ENCODE measurements at places on chromosomes 3 and 15.

- DNase-seq: no peak
Observed at GRCh38 chr3:50610992-50611463, 546 bp downstream of the CISH start.

- DNase-seq: no peak
Observed at GRCh38 chr3:57230006-57230405, 2.5 kb downstream of the APPL1 start.

GRCh38 chr15:89017370-89018066 lies 70.7 kb upstream of the ABHD2 start:
- peak; percentile 71 for DNase-seq

GRCh38 chr3:140015741-140016140 lies 80.8 kb downstream of the CLSTN2 start:
- DNase-seq: no peak

- DNase-seq: no peak
Observed at GRCh38 chr3:72145506-72146380, 360.8 kb upstream of the PROK2 start.

DNA sequence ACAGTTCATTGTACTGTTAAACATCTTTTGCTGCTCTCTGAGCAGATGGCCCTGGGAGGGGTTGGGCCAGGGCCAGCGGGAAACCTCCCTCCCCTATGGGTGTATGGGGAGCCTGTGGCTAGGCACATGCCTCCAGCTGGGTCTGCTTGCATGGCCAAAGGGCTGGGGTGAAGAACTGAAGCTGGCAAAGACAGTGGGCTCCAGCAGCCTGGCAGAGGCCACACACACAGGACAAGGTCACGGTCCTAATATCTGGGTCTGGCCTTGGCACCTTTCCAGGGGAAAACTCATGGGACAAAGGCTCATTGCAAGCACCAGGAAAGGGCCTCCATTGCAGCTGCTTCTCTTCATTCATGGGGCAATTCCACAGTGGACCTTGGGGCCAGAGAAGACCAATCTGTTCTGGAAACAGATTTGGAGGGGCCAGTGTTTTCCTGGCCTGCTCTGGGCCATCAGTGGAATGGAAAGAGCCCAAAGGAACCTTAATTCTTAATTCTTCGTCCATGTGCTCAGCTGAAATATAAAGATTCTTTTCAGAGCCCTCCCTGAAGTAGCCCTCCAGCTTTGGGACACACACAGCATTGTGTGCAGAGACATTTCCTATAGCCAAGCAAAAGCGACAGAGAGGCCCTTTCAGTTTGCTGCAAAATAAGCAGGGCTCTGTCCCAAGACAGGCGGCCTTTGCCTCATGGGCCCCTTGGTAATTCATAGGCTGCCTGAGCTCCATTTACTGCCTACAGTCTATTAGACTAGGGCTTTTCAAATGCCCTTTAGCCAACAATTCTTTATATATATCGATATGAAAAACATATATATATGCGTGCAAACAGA lies 11.3 kb upstream of the LIMD1 start:
- no peak for DNase-seq

GRCh38 chr15:55241891-55242290 lies 45.1 kb upstream of the RSL24D1 start:
- DNase-seq: no peak

DNA sequence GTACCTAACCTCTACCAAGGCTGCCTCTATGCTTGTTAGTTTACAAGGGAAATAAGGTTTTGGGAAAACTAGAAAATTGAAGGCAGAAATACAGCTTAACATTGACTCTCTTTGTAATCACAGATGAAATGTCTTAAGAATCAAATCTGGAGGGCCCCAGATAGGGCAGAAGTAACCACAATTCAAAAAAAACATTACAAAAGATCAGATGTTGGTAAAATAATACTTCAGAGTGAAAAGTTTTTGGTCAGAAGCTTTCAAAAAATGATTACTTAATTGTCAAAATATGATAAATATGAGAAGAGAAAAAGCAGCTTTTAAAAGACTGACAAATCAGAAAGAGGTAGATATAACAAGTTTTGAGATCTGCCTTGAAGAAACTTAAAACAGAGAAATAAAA lies 425.1 kb upstream of the NECTIN3 start:
- DNase-seq: no peak

GRCh38 chr3:177676947-177677587 lies 479.8 kb upstream of the TBL1XR1 start:
- no peak for DNase-seq

- no peak for DNase-seq
Observed at GRCh38 chr3:78986416-78987101, 781.2 kb downstream of the ROBO1 start.

DNA sequence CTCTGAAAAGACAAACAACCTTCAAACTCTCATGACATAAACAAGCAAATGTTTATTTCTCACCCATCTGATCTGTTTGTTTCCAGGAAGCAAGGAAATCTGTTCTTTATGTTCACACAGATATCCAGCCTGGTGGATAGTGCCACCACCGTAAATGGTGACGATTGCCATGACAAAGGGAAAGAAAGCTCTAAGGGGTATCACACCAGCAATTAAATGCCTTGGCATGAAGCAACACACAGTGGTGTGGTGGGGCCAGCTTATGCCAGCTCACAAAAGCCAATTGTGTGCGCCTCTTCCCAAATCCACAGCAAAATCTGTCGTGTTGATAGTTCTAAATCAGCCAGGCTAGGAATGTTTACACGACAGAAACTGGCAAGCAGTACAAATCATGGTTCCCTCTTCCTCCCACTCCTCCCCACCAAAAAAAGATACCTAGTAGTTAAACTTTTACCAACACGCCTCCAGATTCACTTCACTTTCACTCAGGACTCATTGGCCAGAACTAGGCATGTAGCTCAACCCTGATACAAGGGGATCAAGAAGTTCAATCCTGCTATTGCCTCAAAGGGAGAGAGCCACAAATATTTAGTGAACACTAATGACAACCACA lies 189.2 kb upstream of the SLCO3A1 start:
- DNase-seq: no peak

DNA sequence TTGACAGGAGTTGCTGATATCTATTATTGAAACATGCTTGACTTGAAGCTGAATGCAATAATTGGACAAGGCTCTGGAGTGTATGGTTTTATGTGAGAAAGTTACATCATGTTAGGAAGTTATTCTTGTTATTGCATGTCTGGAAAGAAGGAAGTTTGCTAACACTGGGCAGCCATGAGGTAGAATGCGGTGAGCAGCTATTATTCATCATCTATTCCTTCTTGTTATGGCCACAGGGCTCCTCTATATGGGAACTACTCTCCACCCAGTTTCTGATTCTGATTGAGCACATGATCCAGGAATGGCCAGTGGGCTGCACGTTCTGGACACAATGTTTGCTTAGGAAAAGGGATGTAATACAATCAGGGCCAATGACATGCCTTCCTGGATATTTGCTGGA lies 37.8 kb upstream of the SCN5A start:
- no peak for DNase-seq

- no peak for DNase-seq
Observed at GRCh38 chr3:129961141-129961541, 13.4 kb upstream of the TRH start.

DNA sequence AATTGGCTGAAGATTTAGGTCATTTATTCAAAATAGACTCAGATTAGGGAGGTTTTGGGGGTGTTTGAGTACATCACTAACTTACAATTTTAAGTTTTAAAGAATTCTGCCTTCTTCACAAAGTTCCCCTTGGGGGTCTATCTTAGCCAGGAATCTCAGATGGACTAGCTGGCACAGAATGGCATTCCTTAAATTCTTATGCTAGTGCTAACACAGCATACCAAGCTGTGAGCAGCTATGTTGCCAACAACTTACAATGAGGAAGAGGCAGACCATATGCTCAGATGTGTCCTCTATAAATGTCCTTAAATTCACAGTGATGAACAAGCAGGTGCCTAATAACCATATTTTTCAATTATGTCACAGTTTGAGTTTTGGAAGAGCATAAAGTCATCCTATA lies 60.9 kb upstream of the NPHP3 start:
- DNase-seq: no peak

- DNase-seq: no peak
Observed at GRCh38 chr15:57297163-57297593, 79.1 kb upstream of the CGNL1 start.

Measured in stimulated activated CD8-positive, alpha-beta memory T cell treated with anti-CD3 and anti-CD28 coated beads, Interleukin-7, amount 100 ng/mL, for 48 hours (primary cell).